ENCODE measurements at places on chromosomes 4 and X.

DNA sequence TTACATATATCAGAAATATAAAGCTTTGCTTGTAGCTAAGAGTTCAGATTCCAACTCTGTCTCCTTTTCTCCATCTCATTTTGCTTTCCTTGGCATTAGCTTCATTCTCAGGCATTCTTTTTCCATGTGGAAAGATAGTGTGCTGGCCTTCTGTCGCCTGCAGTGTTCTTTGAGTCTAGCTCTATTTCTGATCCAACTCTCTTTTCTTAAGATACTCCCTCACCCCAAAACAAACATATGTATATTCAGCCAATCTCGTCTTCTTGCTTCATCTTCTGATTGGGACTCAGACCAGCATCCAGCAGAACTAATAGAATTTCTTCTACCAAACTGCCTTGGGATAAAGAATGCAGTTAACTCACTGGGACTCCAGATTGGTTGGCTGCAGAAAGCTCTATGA, 532.2 kb downstream of the MID1IP1 start:
- no peak for DNase-seq

DNA sequence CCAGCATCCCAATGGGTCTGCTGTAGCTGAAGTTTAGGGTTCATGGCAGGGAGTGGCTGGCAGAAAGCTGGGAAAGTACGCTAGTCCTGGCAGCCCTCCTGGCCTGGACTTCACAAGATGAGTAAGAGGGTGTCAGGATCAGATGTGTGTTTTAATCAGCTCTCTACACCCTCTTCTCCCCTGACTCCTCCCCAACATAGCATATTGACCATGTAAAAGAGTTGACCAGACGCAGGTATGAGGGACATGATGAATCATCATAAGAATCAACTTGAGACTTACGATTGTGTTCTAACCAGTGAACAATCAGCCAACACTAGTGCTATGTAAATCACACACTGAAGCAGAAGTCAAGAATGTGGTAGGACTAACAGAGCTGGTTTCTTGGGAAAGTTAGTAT, 5.3 kb downstream of the SOWAHB start:
- no peak for DNase-seq

- DNase-seq, result no peak
These were observed 562.8 kb upstream of the POU3F4 start for GRCh38 chrX:82945332-82945731.

DNA sequence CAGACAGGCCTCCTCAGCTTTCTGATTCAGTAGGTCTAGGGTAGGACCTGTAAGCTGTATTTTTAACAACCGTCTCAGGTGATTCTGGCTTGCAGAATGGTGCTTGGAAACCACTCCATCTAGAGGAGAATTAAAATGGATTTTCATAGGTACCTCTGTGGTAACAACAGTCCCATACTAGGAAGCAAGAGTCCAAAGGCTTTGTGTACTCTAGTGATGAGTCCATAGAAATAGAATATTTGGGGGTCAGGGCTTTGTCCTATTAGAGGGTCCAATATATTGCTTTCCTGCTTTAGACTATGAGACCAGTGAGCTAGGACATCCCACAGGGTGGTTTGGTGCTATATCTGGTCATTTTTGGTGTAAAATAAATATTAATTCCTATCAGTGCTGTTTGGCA, 242.0 kb downstream of the SCFD2 start:
- DNase-seq, result no peak

GRCh38 chrX:52933976-52934703, 24.2 kb downstream of the FAM156A start:
- DNase-seq, result no peak

DNA sequence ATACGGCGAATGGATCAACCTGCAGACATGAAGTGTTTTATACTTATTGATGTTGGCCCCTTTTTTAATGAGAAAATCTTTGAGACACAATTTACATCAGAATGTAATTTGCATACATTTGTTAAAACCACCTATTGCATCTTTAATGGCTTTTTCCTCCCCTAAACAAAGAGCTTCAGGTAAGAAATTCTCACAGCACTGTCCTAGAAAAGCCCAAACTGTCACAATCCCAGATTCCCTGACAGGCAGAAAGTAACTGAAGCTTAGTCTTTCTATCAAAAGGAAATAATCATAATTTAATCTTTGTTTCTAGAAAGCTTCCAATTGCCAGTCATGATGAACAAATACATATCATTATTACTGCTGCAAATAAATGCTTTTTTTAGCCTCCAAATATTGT, 407.9 kb downstream of the TMA16 start:
- DNase-seq, result no peak

- no peak for DNase-seq
These were observed 333.6 kb upstream of the IGFBP7 start for GRCh38 chr4:57443787-57444186.

- DNase-seq, result no peak
These were observed 52.3 kb upstream of the TMEM131L start for GRCh38 chr4:153413842-153414241.

GRCh38 chr4:89708903-89709421, 128.0 kb downstream of the SNCA start:
- no peak for DNase-seq

- DNase-seq, result no peak
These were observed 1.9 kb downstream of the USP38 start for GRCh38 chr4:143186649-143187048.

Data from activated T-cell treated with anti-CD3 and anti-CD28 coated beads for 48 hours (primary cell).